ENCODE measurements at places on chromosomes 7 and 10.

- no peak for DNase-seq
Measured at GRCh38 chr10:659688-660141, 29.8 kb downstream of the DIP2C start.

DNA sequence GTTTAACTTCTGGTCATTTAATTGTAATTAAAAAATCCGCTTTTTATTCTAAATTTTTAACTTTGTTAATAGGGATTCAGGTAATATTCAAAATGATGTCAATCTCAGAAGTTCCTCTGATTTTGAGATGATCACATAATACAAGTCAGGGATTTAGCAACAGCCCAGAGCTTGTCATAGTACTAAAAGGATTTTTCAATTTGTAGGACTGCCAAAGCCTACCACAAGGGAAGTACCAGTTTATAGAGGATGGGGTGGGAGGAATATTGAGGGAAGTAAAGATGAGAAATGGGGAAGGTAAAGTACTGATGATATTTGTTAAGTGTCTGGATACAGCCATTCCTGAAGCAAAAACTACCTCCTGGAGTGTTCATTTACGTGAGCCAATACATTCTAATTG lies 278.2 kb upstream of the TEX47 start:
- no peak for DNase-seq

- no peak for DNase-seq
Measured at GRCh38 chr10:109701633-109702215, 221.6 kb downstream of the XPNPEP1 start.

- DNase-seq = no peak
Measured at GRCh38 chr7:29105752-29106668, 40.3 kb downstream of the CPVL start.

- no peak for DNase-seq
Measured at GRCh38 chr7:44062903-44063295, 2.5 kb downstream of the PGAM2 start.

GRCh38 chr7:130421684-130422083 lies 19.1 kb downstream of the CEP41 start:
- DNase-seq = no peak

- DNase-seq = no peak
Measured at GRCh38 chr10:72597897-72598296, 28.0 kb downstream of the MICU1 start.

DNA sequence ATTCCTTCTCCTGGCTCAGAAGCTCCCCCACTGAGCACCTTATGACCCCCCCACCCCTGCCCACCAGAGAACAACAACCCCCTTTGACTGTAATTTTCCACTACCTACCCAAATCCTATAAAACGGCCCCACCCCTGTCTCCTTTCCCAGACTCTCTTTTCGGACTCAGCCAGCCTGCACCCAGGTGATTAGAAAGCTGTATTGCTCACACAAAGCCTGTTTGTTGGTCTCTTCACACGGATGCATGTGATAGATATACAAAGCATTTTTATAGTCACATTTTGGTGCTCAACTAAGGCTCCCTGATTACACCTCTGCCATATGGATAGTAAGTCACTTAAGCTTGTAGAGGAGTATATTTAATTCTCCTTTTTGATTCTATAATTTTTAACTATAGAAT lies 985.8 kb downstream of the REEP3 start:
- no peak for DNase-seq

DNA sequence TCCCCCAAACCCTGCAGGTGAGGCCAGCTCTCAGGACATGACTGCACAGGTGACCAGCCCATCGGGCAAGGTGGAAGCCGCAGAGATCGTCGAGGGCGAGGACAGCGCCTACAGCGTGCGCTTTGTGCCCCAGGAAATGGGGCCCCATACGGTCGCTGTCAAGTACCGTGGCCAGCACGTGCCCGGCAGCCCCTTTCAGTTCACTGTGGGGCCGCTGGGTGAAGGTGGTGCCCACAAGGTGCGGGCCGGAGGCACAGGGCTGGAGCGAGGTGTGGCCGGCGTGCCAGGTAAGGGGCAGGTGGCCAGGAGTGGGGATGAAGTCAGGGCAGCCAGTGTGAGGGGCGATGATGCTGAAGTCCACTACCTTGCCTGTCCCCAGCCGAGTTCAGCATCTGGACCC lies 8.3 kb upstream of the ATP6V1F start:
- DNase-seq = no peak

DNA sequence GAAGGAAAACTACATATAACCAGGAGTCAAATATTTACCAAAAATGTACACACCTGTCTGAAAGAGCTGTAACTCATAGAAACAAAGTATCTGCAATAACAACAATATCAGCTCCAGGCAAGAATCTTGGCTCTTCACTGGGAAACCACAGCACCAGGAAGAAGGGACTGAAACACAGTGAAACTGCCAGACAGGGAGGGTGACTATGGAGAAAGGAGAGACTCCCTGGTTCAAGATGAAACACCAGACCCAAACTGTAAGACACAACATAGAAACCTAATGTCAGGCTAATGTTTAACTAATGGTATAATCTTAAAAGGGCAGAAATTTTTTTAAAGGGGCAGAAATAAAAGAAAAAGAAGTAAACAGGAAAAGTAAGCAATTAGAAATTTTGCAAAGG lies 11.5 kb upstream of the TAS2R39 start:
- DNase-seq = no peak

DNA sequence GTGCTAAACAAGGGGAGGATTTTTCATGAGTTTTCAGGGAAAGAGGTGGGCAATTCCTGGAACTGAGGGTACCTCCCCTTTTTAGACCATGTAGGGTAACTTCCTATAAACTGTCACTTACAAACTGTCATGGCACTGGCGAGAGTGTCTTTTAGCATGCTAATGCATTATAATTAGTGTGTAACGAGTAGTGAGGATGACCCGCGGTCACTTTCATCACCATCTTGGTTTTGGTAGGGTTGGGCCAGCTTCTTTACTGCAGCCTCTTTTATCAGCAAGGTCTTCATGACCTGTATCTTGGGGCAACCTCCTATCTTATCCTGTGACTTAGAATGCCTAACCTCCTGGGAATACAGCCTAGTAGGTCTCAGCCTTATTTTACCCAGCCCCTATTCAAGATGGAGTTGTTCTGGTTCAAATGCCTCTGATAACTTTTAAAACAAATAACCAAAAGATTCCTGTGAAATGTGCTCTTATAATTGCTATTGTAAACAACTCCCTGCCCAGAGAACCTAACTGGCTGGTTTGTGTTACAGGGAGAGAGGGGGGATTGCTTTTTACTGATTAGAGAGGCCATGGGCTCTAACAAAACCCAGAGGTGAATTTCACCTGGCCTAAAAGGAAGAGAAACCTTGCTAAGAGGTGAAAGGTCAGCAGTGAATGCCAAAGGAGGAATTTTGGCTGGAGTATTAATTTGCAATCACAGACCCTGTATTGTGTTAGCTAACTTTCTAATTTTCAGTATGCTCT lies 64.3 kb downstream of the EEPD1 start:
- DNase-seq = no peak

- no peak for DNase-seq
Measured at GRCh38 chr10:76310588-76311080, 879.2 kb downstream of the LRMDA start.

GRCh38 chr7:131893631-131894340 lies 337.4 kb upstream of the PODXL start:
- DNase-seq = no peak

DNA sequence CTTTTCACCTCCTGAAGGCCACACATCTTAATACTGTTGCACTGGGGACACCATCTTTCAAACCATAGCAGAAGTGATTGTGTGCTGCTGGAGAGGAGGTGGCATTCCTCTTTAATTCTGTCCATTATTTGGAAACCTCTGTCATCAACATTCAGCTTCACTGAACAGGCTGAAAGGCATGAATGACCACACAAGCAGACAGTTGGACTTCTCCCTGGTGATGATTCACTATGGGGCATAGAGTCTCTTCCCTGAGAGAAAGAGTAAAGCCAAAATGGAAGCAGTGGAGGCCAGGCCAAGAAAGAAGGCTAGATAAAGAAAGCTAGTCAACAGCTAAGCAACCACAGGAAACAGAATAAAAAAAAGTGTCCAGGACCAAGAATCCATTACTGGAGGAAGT lies 113.1 kb upstream of the VSTM2A start:
- DNase-seq = no peak

- no peak for DNase-seq
Measured at GRCh38 chr7:28069807-28070206, 110.8 kb downstream of the JAZF1 start.

DNA sequence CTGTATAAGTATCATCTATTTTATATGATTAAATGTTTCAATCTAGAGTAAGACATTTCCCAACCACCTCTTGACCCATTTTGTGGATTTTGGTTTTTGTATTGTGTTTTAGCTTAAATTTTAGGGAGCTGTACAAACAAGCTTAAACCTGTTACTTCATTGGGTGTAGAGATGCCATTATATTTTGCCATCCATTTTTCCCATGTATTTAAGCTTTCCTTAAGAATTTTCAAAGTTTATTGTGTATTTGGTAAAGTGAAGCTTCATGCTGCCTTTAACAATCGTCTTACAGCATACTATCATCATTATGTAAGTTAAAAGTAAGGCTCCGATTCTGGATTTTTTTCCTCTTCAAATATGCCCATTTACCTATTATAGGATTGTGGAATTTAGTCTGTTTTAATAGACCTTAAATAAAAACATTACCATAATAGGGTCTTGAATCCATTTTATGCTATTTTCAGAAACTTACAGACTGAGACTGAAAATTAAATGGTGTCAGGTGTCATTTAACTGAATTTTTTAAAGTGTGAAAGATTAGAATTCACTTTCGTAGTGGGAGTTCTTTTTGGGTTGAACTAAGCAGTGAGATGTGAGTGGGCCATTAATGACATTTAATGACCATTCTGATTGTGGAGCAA lies 2.2 kb downstream of the KMT2E start:
- no peak for DNase-seq

- no peak for DNase-seq
Measured at GRCh38 chr7:114554781-114555537, 140.3 kb downstream of the FOXP2 start.

- DNase-seq = no peak
Measured at GRCh38 chr10:47376522-47377220, 7.4 kb downstream of the ZNF488 start.

DNA sequence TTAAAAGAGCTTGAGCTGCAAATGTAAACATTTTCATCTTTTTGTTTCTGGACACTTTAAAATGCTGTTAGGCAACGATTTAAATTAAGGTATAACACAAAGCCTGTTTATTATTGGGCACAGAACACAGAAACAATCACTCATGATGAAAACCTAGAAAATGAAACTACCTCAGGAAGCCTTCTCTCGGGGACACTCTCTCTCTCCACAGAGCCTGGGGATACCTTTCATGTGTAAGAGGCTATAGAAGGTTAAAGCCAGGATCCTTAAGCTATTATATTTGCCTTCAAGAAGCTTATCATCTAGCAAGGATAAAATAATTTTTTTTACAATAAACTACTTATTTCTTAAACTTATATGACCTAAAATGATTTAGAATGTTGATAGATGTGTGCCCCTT lies 194.1 kb downstream of the SKAP2 start:
- DNase-seq = no peak

DNA sequence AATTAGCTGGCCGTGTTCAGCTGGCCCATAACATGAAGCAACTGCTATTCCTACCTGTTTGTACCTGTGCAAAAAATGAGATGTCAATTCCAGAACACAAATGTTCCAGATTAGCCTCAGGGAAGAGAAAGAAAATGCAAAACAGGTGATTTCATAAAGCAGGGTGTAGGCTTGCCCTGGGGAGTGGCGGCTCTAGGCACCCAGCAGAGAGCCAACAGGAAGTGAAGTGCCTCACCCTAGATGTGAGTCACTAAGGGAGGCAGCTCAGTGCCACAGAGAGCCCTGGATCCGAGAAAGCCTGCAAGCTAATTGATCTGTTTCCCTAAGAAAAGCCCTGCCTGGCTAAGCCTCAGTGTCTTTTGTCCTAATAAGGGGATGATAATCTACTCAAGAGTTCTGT lies 240.0 kb downstream of the ARHGAP21 start:
- no peak for DNase-seq

DNA sequence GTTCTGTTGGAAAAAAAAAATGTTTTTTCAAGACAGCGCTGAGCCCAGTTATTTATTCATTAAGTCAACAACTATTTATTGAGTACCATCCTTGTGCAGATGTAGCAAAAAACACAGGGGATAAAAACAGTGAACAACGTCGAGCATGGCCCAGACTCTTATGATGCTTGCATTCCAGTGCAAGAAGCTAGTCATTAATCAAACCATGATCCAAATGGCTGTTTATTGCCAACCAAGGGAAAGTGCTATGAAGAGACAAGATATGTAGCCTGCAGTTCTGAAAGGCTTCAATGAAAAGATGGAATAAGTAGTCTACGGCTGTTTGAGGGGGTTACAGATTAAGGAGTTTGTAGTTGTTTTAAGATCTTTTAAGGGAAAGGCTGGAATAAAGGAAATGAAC lies 262.3 kb downstream of the NEBL start:
- no peak for DNase-seq

GRCh38 chr10:95840121-95840520 lies 67.7 kb upstream of the CC2D2B start:
- no peak for DNase-seq

GRCh38 chr10:121069061-121069850 lies 218.1 kb downstream of the WDR11 start:
- no peak for DNase-seq

GRCh38 chr7:6438427-6438826 lies 9.3 kb downstream of the DAGLB start:
- no peak for DNase-seq

- no peak for DNase-seq
Measured at GRCh38 chr10:133391249-133391635, 2.7 kb upstream of the MTG1 start.

GRCh38 chr10:93287775-93288174 lies 194.4 kb downstream of the MYOF start:
- no peak for DNase-seq

- DNase-seq = no peak
Measured at GRCh38 chr7:123789206-123789784, 40.5 kb upstream of the WASL start.

DNA sequence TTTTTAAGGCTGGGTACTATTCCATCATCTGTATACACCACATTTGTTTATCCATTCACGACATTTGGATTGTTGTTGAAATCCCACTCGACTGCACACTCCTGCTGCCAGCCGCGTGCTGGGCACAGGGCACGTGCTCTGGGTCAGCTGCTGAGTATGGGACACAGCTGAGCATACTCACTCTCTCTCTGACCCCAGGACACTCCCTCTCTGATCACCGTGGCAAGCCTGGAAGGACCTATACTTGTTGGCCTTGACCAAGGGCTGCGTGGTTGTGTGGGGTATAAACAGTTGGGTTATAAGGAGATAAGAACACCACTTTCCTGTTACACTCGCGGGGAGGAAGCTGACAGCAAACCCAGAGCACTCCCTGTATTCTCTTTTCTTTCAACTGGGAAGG lies 153.0 kb upstream of the RHEB start:
- DNase-seq = no peak

- no peak for DNase-seq
Measured at GRCh38 chr7:52107355-52107754, 790.7 kb upstream of the COBL start.

DNA sequence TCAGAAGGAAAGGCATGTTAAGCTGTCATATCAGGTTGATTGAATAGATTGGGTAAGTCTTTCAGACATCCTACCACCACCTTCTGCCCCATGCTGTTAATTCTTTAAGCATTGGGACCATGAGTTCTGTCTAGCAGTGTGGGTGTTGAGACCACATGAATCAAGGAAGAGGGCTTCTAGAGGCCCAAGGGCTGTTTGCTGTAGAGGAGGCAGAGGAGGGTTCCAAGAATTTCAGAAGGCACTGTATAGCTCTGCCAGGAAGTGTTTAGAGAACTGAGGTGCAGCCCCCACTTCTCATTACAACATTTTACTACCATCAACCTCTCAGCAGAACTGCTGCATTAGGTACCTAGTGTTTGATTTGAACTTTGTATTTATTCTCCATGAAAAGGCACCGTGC lies 720.2 kb downstream of the AUTS2 start:
- DNase-seq = no peak

GRCh38 chr7:36096460-36097095 lies 56.5 kb upstream of the EEPD1 start:
- DNase-seq = no peak
